ENCODE measurements at places on chromosomes 3 and 15.

DNA sequence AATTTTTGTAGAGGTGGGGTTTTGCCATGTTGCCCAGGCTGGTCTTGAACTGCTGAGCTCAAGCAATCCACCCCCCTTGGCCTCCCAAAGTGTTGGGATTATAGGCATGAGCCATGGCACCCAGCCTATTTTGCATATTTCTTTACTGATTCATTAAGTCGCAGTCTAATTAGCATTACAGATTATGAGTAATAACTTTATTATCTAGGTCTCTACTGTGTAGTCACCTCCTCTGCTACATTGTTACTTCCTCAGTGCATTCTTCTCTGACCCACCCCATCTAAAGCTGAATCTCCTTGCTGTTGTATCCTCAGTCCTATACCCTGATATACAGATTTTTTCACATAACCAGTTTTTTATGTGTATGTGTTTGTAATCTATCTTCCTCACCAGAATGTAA is 61.7 kb downstream of the TFDP2 start:
- DNase-seq: no peak

DNA sequence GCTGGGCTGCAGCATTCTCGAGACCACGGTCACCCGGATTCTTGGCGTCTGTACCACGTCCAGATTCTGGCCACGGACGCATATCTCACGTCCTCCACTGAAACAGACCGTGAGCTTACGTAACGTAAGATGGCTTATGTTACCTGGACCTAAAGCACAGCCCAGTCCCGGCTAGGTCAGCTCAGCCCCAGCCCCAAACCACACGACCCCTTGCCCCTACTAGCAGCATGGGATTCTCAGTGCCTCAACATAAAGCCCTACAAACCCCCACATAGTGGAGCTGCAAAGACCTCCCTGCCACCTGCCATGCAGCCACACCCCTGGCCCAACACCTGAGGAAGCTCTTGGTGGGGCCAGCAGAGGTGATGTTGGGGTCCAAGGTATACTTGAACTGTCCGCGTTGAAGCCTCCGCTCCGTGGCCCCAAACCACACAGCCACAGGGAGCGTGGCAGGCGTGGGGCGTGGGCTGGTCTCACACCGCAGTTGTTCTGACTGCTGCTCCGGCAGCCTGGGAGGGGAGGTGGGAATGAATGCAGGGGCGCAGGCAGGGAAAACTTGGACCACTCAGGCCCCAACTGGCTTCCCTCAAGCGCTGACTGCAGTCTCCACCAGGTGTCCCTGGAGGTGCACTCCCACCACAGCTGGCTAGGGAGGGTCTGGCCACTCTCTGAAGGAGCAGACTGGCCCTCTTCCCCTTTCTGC is 14.5 kb downstream of the PLXNB1 start:
- no peak for DNase-seq

GRCh38 chr15:101187820-101188636 is 63.8 kb downstream of the CHSY1 start:
- no peak for DNase-seq

DNA sequence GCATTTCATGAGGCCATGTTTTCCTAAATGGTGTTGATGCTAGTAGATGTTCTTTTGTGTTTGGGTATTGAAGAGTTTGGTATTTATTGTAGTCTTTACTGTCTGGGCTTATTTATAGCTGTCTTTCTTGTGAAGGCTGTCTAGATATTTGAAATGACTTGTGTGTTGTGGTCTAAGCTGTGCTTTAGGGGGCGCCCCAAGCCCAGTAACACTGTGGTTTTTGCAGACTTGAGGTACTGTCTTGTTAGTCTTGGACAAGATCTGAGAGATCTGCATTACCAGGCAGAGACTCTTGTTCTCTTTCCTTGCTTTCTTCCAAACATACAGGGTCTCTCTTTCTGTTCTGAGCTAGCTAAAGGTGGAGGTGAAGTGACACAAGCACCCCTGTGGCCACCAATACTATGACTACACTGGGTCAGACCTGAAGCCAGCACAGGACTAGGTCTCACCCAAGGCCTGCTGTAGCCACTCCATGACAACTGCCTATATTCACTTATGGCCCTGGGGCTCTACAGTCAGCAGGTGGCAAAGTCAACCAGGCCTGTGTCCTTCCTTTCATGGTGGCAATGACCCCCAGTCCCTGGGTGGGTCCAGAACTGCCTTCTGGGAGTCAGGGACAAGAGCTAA is 152.1 kb upstream of the TBC1D5 start:
- DNase-seq: no peak

- DNase-seq: no peak
Observed at GRCh38 chr3:127639173-127640041, 10.4 kb downstream of the PODXL2 start.

- DNase-seq: no peak
Observed at GRCh38 chr3:155069729-155070128, 10.4 kb upstream of the MME start.

- no peak for DNase-seq
Observed at GRCh38 chr3:126449621-126450051, 26.1 kb downstream of the ZXDC start.

GRCh38 chr3:127799476-127800222 is 22.7 kb downstream of the MGLL start:
- DNase-seq: no peak

GRCh38 chr3:56795829-56796185 is 5.9 kb downstream of the ARHGEF3 start:
- DNase-seq: no peak

DNA sequence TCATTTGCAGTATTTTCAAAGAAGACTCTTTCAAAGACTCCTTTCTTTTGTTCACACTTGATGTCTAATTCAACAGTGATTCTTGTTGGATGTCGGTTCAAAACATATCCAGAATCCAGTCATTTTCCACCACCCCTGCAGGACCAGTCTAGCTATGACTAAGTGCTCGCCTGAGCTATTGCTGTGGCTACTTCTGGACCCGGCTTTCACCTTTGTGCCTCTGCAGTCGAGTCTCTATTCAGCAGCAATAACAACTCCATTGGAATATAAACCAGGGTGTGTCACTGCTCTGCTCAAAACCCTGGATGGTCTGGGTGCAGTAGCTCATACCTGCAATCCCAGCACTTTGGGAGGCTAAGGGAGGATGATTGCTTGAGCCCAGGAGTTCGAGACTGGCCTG is 55.0 kb downstream of the PRICKLE2 start:
- no peak for DNase-seq

- no peak for DNase-seq
Observed at GRCh38 chr3:65342084-65342683, 654.4 kb upstream of the ADAMTS9 start.

GRCh38 chr3:124772081-124772831 is 42.0 kb downstream of the UMPS start:
- no peak for DNase-seq

GRCh38 chr3:118974356-118975097 is 60.1 kb downstream of the IGSF11 start:
- no peak for DNase-seq

DNA sequence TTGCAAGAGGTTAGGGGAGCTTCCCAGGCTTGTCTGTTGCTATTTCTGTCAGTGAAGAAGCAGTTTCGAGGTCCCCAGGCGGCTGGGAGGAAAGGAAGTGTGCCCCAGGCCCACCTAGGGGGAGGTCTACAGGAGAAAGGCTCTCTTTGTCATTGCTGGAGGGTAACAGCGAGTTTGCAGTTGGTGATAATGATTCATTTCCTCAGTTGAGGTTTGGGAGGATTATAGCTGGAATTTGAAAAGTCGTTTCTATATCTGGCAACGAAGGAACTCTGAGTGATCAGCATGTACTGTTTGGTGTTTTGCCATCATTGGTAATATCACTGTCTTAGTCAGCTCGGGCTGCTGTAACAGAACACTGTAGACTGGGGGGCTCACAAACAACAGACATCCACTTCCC is 65.5 kb upstream of the UBE3A start:
- DNase-seq: no peak

GRCh38 chr15:98413933-98414546 is 234.3 kb upstream of the IGF1R start:
- DNase-seq: no peak

- DNase-seq: no peak
Observed at GRCh38 chr15:73928971-73929627, 2.8 kb downstream of the LOXL1 start.

DNA sequence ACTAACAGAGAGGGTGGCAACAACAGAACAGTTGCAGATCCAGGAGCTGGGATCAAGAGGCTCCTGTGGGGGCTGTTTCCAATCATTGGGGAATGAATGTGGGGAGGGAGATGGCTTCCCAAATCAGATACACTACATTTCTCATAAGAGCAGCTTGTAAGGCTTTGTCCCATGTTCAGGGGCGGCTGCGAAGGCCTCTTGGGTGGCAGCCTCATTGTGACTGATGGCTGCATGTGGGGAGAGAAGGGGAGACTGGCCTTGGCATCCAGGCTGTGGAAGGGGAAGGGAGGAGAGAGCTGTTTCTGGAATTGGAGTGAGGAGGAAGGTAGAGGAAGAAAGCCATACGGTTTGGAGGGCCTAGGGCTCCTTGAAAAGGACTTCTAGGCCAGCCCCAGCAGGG is 326.6 kb upstream of the RGMA start:
- DNase-seq: no peak

GRCh38 chr3:181695661-181696491 is 15.8 kb upstream of the SOX2 start:
- DNase-seq: no peak

GRCh38 chr3:59443618-59444293 is 393.9 kb upstream of the CFAP20DC start:
- DNase-seq: no peak

- DNase-seq: no peak
Observed at GRCh38 chr15:73849641-73850040, 23.7 kb upstream of the TBC1D21 start.

DNA sequence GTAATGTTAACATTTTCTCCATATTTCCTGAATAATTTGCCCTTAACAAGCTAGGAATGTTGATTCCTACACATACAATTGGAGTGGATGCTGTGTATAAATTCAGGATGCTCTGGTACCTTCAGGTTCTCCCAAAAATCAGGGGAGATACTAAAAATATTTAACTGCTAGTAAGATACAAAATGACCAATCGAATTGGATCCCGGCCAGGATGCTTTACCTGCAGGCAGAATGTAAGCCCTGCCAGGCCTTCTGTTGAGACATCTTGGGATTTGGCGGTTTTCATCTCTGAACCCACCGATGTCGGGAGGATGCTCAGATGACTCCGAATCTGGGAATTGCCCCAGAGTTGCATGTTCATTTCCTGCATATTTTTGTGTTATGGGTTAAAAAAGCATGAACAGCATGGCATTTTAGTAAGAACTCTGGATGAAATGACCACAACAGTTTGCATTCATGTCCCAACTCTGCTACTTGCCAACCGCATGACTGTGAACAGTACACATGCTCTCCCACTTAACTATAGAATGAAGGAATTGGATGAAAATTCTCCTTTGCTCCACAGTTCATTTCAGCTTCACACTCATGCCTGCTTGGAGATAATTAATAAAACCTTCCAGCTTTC is 241.4 kb upstream of the TBL1XR1 start:
- DNase-seq: no peak

GRCh38 chr3:40801284-40801741 is 276.6 kb downstream of the ZNF621 start:
- DNase-seq: no peak

DNA sequence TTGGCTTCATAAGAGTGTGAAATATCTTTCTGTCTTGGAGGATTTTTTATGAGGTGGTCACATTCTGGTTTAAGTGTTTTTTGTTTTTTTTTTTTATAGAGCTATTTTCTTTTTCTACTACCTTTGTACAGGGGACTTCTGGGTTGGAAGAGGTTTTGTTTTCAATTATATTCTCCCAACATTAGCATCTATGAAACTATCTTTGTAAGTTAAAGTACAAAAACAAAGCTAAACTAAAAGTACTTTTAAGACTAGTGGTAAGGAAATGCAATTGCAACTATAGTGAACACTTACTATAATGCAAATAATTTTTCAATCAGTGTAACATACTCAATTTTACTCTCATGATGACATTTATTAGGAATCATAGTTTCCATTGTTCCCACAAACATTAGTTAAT is 688.2 kb downstream of the SI start:
- no peak for DNase-seq

DNA sequence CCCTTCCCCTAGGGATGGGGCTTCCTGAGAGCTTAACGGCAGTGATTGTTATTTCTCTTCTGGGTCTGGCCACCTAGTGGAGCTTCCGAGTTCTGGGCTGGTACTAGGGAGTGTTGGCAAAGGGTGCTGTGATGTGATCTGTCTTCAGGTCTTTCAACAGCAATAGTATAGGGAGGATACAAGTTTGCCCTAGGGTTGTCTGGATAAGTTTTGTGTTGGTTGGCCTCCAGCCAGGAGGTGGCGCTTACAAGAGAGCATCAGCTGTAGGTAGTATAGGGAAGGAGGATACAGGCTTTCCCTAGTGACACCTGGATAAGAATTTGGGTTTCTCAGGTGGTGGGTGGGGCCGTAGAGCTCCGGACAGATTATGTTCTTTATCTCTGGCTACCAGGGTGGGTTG is 19.2 kb upstream of the CPOX start:
- no peak for DNase-seq

DNA sequence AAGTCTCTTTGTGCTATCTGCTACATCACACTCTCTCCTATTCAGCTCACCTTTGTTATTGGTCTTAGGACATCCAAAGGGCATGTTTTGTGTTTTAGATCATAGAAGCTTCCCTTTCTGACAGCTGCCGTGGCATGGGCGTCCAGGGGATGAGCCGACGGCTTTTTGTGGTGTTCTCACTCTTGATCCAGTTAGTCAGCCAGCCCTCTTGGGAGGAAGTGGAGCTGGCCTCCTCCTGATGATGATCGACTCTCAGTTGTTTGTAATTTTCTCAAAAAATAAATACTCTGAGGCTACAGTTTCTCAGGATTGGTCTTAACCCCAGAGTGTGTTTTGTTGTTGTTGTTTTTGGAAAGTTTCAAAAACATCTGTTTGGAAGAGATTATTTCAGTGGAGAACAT is 34.4 kb downstream of the BOC start:
- no peak for DNase-seq

GRCh38 chr15:33157371-33158037 is 37.0 kb downstream of the FMN1 start:
- no peak for DNase-seq

DNA sequence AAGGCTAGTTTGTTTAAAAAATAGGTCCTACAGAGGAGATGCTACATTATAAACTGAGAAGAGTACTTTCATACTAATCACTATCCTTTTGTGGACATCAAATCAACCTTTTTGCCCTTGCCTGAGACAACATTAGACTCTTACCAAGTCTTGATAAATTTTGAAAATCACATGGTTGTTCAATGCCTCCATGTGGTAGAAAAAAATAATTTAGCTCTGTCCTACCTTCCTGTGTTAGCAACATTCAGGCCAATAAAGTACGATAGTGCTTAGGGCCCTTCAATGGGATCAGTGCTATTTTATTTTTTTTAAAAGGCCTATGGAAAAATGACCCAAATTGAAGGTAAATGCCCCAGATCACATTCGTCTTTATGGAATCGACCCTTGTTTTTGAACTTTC is 5.0 kb upstream of the UBE2E1 start:
- no peak for DNase-seq

Data from esophagus squamous epithelium (tissue), 5 donors.